ENCODE measurements at places on chromosomes 4 and X.

GRCh38 chrX:9785254-9785943 lies 830 bp upstream of the SHROOM2 start:
- no peak for DNase-seq

GRCh38 chr4:17646693-17647092 lies 32.3 kb downstream of the MED28 start:
- DNase-seq = no peak

DNA sequence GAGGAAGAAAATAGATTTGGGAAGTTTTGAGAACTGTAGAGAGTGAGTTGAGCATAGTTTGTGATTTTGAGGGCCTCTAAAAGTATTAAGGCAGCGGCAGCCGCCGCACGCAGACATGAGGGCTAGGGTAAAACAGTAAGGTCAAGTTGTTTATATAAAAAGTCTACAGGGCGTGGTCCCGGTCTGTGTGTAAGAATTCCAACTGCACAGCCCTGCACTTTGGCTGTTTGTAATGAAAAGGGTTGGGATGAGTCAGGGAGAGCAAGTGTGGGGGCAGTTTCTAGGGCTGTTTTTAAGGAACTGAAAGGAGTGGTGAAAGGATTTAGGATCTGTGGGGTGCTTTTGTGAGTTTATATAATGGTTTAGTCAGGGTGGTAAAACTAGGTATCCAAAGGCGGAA lies 55.0 kb downstream of the BEX3 start:
- DNase-seq = peak; percentile 4

GRCh38 chr4:38179690-38180377 lies 219.6 kb downstream of the PTTG2 start:
- peak; percentile 54 for DNase-seq

DNA sequence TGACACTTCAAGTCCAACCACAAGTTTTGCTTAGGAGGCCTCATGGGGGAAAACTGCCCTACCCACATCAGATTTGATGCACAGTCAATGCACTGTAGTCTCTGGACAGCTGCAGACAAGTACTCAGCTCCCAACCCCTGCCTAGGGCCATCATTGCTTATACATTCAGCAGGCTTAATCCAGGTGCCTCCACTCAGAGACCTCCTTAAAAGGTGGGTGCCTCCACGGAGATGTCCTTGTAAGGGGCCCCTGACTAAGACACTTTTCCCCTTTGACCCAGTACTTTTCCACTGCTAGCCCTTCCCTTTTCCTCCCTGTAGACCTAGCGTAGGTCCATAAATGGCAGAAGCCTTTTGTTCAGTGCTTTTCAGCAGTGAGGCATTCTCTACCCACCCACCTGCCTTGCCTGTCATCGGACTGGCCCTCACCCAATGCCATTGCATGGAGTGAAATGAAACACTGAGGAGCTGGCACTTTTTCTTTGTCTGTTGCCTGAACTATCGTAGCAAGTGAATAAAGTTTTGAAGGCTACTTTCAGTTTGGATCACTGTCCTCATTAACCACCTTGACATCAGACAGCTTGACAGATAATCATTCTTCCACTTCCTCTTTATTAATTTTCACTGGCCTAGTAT lies 23.8 kb upstream of the PLK4 start:
- DNase-seq = no peak

- DNase-seq = no peak
Measured at GRCh38 chr4:90027565-90027964, 99.6 kb upstream of the CCSER1 start.

DNA sequence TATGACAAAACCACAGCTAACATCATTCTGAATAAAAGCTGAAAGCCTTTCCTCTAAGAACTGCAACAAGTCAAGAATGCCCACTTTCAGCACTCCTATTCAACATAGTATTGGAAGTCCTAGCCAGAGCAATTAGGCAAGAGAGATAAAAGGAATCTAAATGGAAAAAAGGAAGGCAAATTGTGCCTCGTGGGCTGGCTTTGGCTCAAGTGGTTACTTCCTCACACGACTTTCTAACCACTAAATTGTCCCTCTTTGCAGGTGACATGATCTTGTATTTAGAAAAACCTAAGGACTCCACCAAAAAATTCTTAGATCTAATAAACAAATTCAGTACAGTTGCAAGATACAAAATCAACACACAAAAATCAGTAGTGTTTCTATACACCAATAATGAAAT lies 57.2 kb downstream of the SCML2 start:
- DNase-seq = no peak

- no peak for DNase-seq
Measured at GRCh38 chrX:39910651-39911050, 187.1 kb downstream of the BCOR start.

DNA sequence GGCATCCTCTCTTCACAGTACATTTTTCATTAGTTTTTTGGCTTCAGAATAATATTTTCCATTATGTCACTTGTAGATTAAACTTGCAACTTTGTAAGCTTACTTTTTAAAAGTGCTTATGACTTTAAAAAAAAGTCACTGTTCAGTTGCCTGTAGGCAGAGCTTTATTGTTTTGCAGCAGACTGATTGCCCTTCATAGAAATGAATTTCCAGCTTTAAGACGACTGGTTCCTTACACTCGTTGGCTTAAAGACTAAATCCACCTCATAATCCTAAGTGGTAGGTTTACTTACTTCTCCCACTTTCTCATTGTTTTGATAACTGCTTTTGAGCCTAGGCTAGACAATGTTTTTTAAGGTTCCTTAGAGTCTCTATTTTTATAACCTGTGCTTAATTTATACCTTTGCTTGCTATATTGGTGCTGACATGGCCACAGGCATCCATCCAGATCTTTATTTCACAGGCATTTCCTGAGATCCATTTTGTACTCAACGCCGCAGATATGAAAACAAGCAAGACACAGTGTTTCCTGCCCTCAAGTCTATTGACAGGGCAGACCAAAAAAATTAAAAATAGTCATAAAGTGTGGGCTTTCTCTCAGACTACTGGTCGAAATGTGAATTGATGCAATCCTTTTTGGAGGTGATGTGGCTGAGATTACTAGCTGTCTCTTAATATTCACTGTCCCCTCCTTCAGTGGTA lies 12.6 kb upstream of the IL13RA2 start:
- DNase-seq = no peak

GRCh38 chr4:5081441-5081999 lies 30.2 kb downstream of the STK32B start:
- DNase-seq = no peak

DNA sequence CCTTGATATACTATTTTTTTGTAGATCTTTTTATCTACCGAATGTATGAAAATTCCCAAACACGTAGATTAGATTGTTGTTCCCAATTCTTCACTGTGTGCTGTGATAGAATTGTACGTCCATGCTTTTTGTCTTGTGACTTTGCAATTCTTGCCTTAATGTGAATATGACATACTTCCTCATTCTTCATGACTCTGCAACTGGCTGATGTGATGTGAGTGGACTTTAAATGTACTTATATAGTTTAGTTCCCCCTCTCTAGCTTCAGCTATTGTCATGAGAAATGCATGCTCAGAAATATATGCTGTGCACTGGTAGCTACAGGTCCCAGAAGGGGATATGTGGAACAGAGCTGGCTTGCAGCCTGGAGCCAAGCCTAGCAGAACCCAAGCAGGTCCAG lies 89.4 kb downstream of the FTHL17 start:
- DNase-seq = no peak

GRCh38 chr4:89889289-89889688 lies 5.4 kb upstream of the MMRN1 start:
- DNase-seq = no peak

DNA sequence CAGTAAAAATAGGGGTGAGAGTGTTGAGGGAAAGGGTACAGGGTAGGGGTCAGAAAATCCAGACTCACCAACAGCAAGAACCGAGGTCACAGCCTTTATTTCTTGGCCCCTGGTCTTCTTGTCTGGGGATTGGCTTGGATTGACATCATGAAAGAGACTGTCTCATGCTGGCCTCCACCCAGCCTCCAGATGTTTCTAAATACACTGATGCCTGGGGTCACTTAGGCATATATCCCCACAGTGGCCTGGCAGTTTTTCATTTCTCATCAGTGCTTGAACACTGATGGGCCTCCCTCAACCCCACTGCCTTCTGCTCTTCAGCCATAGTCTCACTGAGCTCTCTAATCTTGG lies 173.9 kb downstream of the RTL9 start:
- DNase-seq = no peak

DNA sequence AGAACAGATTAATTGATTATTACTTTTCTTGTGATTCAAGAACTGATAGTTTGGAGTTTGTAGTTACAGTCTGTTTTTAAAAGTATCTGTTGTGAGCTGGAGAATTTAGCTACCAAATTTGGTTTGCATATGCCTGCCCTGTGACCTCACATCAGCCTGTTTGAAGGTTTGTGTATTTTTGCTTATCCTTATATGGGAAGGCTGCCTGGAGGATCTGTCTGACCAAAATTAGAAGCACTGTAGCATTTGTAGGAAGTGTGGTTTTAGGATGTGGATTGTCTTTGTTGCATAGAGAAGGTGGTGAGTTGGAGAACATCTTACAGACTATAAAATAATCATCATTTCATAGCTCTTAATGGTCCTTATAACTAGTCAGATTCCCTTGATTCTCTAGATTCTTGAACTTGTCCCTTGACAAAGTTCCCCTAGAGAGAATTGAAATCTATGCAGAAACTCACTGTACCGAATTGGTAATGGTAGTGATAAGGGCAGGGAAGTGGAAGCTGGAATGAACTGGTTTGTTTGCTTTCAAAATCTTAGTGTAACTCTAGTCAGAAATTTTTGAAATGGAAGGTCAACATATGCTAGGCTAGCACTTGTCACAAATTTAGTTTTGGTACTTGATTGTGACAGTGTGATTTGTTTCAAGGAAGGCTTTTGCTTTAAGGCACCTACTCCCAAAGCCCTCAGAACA lies 57.3 kb downstream of the SH3BGRL start:
- no peak for DNase-seq

GRCh38 chrX:153588782-153589446 lies 10.0 kb downstream of the CCNQ start:
- no peak for DNase-seq

- no peak for DNase-seq
Measured at GRCh38 chr4:3679851-3680311, 86.3 kb upstream of the ADRA2C start.

GRCh38 chrX:20402956-20403355 lies 136.2 kb upstream of the RPS6KA3 start:
- no peak for DNase-seq

- peak; percentile 8 for DNase-seq
Measured at GRCh38 chrX:149003863-149004660, 501.0 kb downstream of the IDS start.

GRCh38 chr4:152278172-152278504 lies 257.8 kb downstream of the FBXW7 start:
- no peak for DNase-seq

GRCh38 chrX:51694254-51694653 lies 11.6 kb upstream of the CENPVL2 start:
- DNase-seq = no peak

GRCh38 chr4:169807934-169808509 lies 50.3 kb upstream of the HPF1 start:
- no peak for DNase-seq

DNA sequence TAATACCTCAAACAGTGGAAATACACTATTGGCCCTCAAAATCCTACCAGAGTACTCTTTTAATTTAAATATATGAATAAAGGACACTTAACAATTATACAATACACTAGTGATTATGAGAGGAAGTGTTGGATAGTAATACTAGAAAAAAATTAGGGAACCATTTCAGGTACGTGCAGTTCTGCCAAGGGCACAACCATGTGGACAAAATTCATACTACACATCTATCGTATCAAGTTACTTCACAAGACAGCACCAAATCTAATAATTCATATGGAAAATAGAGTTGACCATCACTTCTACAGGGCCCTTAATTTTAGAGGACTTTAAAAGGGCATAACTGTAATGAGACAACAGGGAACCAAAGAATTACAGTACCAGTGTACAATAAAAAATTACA lies 69.2 kb upstream of the ZCCHC13 start:
- no peak for DNase-seq

DNA sequence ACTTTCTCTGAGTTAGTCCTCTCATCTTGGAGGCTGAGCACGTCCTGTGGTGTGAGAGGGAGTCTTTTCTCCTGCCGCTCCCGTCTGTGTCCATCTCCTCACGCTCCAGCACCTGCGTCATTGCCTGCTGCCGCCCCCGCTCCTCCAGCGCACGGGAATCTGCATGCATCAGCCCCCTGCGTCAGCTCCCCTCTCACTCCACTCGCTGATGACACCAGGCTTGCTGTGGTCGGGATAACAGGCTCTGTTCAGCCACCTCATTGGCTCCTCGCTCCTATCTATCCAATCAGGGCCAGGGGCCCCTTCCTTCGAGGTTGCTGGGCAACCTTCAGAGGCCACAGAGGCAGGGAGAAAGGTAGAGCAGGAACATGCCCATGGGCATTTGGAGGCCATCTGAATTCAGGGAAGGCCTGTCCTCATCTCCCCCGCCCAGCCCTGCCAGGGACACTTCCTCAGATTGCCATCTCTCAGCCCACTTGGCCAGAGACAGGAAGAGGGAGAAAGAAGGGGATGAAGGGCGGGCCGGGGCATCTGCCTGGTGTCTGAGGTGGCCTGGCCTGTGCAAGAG lies 9.3 kb downstream of the ZNF185 start:
- DNase-seq = no peak

GRCh38 chr4:106095408-106095807 lies 200.1 kb downstream of the NPNT start:
- DNase-seq = peak; percentile 18

- DNase-seq = no peak
Measured at GRCh38 chrX:1531096-1531890, 5.7 kb downstream of the P2RY8 start.

GRCh38 chr4:139521754-139522401 lies 34.1 kb downstream of the SETD7 start:
- DNase-seq = no peak

- DNase-seq = peak; percentile 2
Measured at GRCh38 chr4:130336585-130337217, 1240.7 kb downstream of the C4orf33 start.

GRCh38 chr4:7004331-7004730 lies 38.8 kb upstream of the TADA2B start:
- no peak for DNase-seq

DNA sequence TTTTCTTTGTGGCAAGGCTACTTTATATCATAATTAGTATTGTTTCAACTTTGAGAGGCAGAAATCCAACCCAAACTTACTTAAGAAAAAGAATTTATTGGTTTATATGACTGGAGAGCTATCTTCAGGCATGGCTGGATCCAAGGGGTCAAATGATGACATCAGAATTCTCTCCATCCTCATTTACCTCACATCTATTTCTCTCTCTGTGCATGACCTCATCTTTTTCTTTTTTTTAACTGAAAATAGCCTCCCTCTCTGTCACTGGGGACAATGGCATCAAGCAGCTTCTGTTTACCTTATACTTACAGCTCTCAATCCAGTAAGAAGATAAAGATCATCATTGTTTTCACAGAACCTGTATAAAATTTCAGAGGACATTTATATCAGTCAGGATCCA lies 12.0 kb upstream of the EXOC1L start:
- DNase-seq = no peak

GRCh38 chr4:5784960-5785611 lies 74.1 kb downstream of the EVC start:
- no peak for DNase-seq
